ENCODE measurements at places on chromosomes 1 and 21.

- DNase-seq = no peak
These were observed 104.0 kb downstream of the ROR1 start for GRCh38 chr1:63877816-63878215.

DNA sequence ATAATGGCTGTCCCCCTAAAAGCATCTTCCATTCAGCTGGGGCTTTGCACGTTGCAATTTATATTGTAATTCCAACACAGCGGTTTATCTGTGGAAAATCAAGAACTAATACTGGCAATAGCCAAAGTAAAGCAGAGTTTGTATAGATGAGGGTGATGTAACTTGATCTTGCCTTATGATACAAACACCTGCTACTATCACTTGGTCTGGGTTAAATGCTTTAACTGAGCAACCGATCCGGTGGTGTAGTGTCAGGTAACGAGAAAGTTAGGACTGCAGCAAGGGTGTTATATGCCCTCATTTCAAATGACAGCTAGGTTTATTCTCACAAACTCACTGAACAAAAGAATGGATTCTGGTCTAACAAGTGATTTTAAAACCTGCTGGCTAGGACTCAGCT, 47.3 kb upstream of the PLPPR4 start:
- DNase-seq = peak; percentile 45

DNA sequence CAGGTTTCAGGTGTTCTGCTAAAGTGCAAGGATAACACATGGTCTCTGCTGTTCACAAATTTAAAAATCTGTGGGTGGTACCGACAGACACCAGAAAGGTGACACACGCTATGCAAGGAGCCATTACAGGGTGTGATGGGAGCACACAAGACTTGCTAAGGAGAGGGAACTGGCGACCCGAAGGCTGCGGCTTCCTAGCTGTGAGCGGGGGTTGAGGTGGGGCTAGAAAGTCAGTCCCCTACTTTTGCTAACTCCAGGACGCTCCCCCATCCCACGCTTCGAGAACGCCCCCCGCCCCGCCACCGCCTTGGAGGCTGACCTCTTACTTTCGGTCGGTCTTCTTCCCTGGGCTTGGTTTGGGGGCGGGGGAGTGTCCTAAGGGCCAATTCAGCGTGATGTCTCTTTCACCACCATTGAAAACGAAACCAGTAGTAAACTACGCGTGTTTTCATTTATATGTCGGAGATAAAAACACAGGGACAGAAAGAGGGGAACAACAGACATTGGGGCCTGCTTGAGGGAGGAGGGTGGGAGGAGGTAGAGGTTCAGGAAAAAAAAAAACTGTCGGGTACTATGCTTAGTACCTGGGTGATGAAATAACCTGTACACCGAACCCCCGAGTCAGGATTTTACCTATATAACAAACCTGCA, 1.1 kb downstream of the CKS1B start:
- DNase-seq = peak; percentile 80

DNA sequence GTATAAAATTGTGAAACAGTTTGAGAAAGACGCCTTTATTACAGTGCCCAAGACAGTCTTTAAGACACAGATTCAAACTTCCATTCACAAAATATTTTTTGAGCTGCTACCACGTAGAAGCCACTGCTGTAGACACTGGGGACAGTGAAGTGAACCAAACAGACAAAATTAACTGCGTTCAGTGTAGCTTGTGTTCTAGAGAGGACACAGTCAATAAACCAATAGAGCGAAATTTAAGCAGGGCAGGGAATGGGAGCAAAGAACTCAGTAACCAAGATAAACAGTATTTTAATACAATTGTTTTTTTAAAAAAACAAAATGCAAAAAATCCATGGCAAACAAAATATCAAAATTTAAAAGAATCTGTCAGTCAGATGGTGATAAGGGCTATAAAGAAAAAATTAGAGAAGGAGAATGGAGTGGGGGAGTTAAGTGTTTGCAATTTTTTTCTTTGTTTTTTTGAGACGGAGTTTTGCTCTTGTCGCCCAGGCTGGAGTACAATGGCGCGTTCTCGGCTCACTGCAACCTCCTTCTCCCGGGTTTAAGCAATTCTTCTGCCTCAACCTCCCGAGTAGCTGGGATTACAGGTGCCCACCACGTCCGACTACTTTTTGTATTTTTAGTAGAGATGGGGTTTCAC, 719 bp upstream of the PARS2 start:
- no peak for DNase-seq

- DNase-seq = no peak
These were observed 191.2 kb upstream of the SAMSN1 start for GRCh38 chr21:14737284-14737691.

GRCh38 chr1:156260896-156261295, 13.0 kb upstream of the PAQR6 start:
- DNase-seq = no peak

DNA sequence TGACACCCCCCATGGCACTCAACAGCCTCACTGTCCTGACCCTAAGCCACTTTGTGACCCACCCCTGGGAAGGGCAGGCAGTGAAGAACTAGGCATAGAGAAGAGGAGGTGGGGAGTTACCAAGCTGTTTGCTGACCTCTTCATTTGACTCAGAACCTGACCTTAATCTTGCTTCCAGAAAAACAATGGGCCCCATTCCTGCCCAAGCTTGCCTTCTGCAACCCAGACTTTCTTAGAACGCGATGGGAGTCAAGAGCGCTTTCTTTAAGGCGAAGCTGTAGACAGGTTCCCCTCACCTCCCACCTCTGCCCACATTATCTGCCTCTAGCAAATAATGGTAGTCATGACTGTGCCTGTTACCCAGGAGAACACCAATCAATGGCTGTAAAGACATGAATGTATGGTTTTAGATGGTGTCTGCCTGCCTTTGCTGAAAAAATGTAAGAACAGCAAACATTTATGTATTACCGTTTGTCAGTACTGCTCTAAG, 8.2 kb upstream of the CBR3 start:
- no peak for DNase-seq

DNA sequence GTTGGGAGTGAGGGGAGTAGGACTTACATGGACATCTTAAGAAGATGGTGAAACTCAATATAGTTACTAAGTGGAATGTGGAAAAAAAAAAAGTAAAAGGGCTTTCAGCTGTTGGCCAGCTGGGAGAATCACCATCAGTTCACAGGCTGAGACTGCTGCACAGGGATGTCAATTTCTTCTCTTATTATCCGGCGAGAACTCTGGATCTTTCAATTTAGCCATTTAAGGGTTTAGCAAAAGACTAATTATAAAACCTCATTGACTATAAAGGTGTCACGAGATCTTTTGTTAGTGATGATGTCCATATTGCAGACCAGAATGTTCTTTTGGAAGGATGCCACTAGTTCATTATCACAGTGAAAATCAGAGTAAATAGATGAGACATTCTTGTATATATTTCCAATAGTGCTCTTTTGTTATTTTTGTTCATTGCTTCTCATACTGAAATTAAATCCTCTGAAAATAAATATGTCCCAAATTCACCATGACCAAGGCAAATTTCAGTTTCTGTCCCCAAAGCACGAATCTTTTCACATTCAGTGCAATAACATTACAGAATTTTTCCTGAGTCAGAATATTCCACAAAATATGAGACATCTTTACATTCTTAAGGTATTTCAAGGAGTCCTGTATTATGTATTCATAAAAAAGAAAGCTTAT, 266.1 kb downstream of the DNM3 start:
- DNase-seq = no peak

- DNase-seq = no peak
These were observed 1659.6 kb downstream of the NCAM2 start for GRCh38 chr21:22657781-22658180.

DNA sequence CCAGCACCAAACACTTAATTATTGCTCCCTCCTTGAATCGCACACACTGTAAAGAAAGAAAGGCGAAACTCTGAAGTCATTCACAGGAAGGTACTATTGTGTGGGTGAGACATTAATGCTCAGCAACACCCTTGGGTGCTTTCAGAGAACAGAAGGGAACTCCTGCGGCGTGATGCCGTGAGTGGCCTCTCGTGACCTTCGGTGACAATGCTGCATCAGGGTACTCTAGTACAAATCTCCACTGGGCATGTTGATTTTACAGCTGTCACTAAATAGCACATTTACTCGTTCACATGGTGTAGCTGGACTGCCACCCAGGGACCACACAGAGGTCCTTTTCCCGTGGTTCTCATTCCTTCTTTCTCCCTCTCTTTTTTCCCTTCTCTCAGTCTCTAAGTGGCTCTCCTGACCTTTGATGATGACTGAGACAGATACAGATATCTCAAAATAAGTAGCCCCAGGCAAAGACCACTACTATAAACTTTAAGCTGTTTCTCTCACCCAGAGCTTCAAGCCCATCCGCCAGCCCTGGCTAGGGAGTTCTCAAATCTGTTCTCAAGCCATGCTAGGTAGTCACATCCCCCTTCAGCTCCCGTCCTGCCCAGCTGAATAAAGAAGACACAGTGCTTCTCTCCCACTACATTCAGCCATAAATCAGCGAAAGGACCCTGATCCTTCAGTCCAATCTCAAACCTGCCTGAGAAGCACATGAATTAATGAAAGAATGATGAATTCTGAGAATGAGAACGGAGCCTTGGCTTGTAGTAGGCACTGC, 223.4 kb upstream of the FMN2 start:
- DNase-seq = no peak

DNA sequence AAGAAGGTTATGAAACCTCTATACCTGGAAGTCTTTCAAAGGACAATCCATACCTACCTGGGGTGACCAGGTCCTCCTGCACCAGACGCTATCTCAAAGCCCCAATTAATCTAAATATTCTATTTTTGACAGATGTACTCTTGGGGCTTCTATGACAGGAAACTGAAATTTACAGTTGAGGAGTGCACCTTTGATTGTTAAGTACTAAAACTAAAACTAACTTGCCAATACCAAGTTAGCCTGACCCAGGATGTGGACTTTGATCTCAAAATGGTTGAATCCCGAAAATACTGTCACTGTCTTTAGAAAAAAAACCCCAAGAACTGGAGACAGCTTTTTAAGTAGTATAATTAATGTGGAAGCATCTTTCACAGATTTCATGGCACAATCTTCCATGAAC, 162.4 kb downstream of the TTLL7 start:
- no peak for DNase-seq

GRCh38 chr1:109721042-109721441, 9.0 kb downstream of the GSTM5 start:
- no peak for DNase-seq

DNA sequence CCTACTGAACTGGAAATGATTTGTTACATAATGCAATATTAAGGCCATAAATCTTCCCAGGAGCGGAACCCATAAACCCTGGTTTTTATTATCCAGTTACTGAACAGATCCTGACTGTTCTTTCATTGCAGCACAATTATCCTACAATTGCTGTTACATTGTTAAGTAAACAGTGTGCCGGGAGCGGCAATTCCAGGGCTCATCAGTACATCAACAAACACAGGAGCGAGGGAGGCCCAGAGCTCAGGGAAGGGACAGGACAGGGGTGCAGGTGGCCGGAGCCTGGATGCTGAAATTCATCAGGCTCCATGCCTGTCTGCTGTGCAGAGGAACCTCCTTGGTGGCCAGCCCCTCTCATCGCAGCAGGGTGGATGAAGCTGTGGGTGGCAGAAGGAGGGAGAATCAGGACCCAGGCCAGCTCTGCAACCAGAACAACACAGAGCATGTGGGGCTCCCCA, 544.7 kb downstream of the NPHP4 start:
- no peak for DNase-seq

- DNase-seq = no peak
These were observed 13.9 kb downstream of the CACHD1 start for GRCh38 chr1:64483731-64484414.

- DNase-seq = peak; percentile 37
These were observed 377 bp downstream of the SAMD13 start for GRCh38 chr1:84301785-84302385.

- no peak for DNase-seq
These were observed 29.8 kb downstream of the BEND5 start for GRCh38 chr1:48746906-48747305.

GRCh38 chr1:158203693-158204457, 23.2 kb downstream of the CD1D start:
- DNase-seq = peak; percentile 65

- DNase-seq = no peak
These were observed 14.5 kb downstream of the CFHR4 start for GRCh38 chr1:196902344-196902743.

DNA sequence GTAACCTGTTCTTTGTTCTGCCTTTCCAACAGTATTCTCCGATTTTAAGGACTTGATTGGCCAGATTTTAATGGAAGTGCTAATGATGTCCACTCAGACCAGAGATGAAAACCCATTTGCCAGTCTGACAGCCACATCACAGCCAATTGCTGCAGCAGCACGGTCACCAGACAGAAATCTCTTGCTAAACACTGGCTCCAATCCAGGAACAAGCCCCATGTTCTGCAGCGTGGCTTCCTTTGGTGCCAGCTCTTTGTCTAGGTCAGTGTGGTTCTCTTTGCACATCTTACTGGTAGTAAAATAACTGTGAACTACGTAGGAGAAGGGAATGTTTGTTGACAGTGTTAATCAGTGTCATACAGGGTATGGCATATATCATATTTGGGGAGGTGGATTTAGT, 72.7 kb downstream of the UBE4B start:
- DNase-seq = no peak

- no peak for DNase-seq
These were observed 257.4 kb upstream of the CAMK1G start for GRCh38 chr1:209326076-209326475.

- DNase-seq = no peak
These were observed 30.9 kb upstream of the ID3 start for GRCh38 chr1:23590058-23590783.

- DNase-seq = no peak
These were observed 3.0 kb downstream of the ARHGAP30 start for GRCh38 chr1:161066694-161067093.

GRCh38 chr1:248802454-248802853, 23.3 kb downstream of the SH3BP5L start:
- DNase-seq = no peak

- no peak for DNase-seq
These were observed 791.0 kb upstream of the ADGRL4 start for GRCh38 chr1:79797487-79797886.

- no peak for DNase-seq
These were observed 63.7 kb upstream of the CNTN2 start for GRCh38 chr1:204979306-204979705.

Measured in NCI-H526 treated with DMSO at 0.1 percent for 48 hours (cell line).